ENCODE measurements at places on chromosomes 16 and 17.

DNA sequence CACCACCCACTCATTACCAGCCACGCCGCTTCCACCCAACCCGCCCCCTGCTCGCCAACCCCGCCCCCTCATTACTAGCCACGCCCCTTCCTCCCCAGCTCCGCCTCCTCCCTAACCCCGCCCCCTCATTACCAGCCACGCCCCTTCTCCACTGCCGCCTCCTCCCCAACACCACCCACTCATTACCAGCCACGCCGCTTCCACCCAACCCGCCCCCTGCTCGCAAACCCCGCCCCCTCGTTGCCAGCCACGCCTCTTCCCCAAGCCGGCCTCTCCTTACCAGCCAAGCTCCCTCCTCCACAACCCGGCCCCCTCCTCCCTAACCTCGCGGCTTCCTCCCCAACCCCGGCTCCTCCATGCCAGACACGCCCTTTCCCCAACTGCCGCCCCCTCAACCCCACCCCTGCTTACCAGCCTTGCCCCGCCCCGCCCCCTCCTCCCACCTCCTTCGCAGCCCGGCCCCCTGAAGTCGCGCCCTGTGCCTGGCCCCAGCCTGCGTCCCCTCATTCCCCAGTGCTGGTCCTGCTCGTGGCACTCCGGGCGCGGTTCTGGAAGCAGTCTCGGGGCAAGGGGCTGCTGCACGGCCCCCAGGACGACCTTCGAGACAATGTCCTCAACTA lies 7.3 kb downstream of the SLC22A31 start:
- DNase-seq = peak; percentile 85

GRCh38 chr17:50297407-50297865 lies 23.2 kb downstream of the TMEM92 start:
- peak; percentile 82 for DNase-seq

DNA sequence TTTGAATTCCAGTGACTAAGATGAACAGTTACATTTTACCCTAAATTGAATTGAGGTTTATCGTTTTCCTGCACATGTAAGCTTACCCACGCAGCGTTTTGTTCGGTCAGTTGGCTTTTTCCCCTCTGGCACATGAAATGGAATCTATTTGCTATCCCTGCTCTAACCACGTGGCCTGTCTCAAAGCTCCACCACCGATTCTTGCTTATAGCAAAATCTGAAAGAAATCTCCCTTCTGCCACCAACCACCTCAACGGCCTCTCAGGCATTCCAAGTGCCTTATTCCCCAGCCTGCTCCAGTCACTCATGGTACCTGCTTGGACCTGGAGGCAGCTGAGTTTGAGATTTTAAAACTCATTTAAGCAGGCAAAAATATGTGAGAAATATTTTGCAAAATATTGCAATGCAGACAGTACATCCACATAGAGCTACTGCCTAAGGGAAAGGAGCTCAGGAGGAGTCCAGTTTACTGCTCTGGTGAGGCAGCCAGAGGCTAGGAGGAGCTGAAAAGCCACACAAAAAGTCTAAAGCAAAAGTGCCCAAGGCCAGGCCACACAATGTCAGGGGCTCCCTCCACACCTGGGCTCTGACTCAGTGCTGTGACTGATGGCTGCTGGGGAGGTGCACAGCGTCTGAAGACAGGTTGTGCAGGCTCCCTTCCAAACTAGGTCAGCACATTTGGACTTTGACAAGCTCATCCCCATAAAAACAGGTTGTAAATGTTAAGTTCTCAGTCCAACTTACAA lies 26.4 kb downstream of the ARHGAP17 start:
- DNase-seq = peak; percentile 48

- DNase-seq = no peak
These were observed 615 bp downstream of the NHERF2 start for GRCh38 chr16:2027024-2028010.

Data from BE2C (cell line).